ENCODE measurements at places on chromosomes 4 and X.
A peak's percentile ranks its signal among the peaks of the same experiment; 100 is the strongest.

DNA sequence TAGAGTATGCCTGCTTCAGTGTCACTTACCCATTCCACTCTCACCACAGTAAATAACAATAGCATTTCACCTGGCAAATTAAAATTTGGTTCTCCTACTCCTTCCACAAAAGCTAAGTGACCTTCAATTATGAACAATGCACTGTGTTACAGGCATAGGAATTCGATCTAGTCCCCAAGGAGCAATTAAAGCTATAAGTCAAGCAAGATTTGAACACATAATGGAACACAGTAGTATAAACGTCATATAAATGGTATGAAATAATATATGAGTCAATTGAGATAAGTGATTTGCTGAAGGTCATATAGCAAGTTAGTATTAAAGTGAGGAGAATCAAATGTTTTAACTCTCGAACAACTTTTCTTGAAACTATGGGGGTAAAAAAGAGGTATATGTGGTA is 65.8 kb downstream of the ARAP2 start:
- DNase-seq: no peak

- DNase-seq: no peak
These were observed 256.1 kb upstream of the GIMD1 start for GRCh38 chr4:106624671-106625070.

DNA sequence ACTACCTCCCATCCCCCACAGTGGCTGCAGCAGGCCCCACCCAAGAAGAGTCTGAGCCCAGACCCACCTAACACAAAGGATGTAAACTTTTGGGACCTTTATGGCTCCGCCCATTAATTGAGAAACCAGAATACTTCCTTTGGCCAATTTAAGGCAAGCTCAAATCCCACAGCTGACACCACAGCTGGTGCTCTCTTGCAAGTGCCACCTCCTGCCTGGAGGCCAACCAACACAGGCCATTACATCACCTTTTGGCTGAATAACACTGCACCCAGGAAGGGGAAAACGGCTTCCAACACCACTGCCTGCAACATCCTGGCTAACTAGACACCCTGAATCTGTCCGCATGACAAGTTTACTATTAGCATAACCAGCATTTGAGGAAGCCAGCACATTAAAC is 248.8 kb downstream of the PRDM5 start:
- DNase-seq: no peak

DNA sequence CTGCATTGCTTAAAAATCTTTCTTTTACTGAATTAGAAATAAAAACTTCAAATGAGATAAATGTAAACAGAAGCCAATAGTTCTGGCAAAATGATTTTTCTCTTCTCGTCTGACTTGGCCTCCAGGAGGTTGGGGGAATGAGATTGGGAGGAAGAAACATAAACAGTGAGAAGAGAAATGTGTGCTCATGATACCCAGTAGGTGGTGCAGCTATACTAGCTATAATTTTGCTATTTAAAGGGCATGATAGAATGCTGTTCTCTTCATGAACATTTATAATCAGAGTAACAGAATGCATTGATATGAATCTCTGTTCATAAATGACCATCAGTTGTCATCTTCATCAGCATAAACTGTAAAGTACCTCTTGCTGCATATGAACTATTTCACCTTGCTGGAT is 85.5 kb downstream of the TACR3 start:
- DNase-seq: no peak

GRCh38 chr4:79210636-79211049 is 115.2 kb downstream of the NAA11 start:
- DNase-seq: no peak

- peak; percentile 96 for DNase-seq
These were observed 76.9 kb upstream of the SCOC start for GRCh38 chr4:140296335-140297220.

DNA sequence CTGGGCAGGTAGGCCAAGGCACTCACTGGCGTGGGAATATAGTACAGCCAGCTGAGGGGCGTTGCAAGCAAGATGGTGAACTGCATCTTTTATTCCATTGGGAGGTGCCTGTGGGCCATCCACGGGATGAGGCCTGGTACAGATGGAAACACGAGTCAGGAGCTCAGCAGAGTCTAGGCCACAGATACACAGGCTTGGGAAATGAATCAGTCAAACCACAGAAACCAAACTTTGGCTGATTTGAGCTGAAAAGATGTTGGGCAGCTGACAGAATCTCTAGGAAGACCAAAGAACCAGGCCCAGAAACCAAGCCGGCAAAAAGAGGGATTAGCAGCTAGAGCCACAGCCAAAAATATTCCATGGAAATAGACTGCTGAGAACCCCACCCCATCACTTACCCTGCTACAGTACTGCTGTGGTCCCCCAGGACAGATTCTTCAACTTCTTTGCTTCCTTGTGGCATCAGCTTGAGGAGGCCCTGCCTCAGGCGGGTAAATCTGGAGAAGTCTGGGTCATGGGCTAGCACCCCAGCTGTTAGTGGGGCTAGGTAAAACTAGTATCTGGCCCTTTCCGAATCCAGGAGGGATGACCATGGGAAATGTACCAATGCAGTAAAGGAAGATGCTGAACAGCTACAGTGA is 75.4 kb downstream of the TMEM131L start:
- peak; percentile 64 for DNase-seq
